Pancreas (tissue), 10 donors: ENCODE measurements at places on chromosomes 16 and 17. TPM values are rescaled to one million over a fixed set of nuclear protein-coding genes. Genes with fewer than 3 reads are reported as not detected.

DNA sequence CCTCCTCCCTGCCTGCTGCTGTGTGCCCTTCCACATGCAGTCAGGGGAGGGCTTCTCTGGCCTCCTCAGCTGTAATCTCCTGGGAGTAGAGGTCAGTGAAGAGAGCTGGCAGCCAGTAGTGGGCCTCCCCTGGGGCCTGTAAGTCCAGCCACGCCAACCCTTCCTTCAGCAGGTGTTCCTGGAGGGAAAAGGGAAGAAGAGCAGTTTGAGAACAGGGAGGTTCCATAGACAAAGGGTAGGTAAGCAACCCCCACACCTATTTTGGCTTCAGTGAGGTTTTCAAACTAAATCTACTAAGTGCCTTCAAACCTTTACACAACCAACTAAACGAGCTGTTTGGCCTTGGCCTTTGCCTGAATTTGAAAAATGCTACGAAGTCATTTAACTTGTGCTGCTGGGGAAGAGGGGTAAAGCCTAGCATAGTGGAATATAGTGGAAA is 14.2 kb downstream of the SNF8 start:
- DNase-seq, result no peak

DNA sequence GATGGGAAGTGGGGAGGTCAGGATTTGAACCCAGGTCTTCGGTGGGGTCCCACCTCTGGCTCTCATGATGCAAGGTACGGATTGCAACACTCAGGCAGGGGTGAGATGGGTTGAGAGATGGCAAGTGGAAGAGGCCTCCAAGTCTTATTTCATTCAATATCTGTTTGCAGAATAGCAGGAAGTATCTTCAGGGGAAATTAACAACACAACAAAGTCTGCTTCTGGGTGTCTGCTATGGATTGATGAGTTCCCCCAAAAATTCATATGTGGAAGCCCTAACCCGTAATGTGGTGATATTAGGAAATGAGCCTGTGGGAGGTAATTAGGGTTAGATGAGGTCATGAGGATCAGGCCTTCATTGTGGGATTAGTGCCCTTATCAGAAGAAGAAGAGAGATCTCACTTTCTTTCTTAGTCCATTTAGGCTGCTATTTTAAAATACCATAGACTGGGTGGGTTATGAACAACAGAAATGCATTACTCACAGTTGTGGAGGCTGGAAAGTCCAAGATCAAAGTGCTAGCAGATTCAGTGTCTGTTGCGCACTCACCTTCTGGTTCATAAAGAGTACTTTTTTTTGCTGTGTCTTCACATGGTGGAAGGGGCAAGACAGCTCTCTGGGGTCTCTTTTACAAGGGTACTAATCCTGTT is 4.4 kb upstream of the CD300H start:
- no peak for DNase-seq

GRCh38 chr17:58344047-58344790 is 7.8 kb downstream of the SUPT4H1 start:
- DNase-seq, result no peak

GRCh38 chr17:79778504-79779083 is 646 bp downstream of the CBX2 start:
- no peak for DNase-seq

GRCh38 chr16:56204816-56205215 is 13.5 kb downstream of the GNAO1 start:
- no peak for DNase-seq

DNA sequence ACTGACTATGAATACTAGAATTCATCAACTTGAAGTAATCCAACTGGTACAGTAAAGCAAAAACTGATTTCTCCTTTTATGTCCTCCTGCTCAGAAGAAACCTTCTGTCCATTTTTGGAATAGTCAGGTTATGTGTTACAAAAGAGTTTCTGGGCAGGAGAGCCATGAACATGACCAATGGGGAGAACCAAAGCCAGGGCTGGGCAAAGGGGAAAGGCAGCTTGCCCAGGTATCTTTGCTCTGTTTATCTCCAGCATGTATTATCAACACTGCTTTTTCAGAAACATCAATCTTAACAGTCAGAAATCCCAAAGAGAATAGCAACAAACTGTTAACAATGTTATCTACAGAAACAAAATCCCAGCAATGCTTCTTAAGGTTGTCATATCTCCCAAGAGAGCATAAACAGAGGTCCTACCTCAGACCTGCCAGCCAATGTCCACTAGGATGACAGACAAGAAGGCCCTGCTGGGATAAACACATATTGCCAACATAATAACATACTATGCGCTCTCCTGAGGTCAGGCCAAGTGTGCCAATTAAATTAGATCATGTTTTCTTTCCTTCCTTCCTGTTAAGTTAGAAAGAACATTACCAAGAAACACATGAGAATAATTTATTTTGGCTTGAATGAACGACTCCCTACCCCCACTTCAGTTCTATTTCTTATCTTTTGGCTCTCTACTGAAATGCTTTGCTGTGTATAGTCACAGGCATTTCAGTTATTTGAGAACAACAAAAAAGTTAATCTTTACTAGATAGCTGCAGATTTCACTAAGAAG is 28.0 kb downstream of the BLMH start:
- peak; percentile 23 for DNase-seq

GRCh38 chr17:80511222-80512180 is 33.1 kb upstream of the RPTOR start:
- DNase-seq, result no peak

GRCh38 chr16:53224951-53225533 is 170.3 kb downstream of the CHD9 start:
- DNase-seq, result no peak

DNA sequence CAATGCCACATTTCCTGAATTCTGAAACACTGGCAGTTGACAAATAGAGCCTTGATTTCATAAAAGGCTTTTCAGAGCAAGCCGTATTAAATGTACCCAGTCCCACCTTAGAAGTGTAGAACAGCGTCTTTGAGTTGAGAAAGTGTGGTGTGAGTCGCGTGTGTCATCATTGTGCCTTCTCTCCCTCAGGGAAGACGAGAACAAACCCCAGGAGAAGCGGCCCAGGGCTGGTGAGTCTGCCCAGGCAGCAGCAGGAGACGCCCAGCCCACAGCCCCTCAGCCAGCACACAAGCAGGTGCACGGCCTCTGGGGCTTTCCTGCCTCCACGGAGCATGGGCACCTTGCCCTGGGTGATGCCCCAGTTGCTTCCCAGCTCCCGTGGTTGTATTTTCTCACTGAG is 34.0 kb downstream of the CIBAR2 start:
- no peak for DNase-seq

DNA sequence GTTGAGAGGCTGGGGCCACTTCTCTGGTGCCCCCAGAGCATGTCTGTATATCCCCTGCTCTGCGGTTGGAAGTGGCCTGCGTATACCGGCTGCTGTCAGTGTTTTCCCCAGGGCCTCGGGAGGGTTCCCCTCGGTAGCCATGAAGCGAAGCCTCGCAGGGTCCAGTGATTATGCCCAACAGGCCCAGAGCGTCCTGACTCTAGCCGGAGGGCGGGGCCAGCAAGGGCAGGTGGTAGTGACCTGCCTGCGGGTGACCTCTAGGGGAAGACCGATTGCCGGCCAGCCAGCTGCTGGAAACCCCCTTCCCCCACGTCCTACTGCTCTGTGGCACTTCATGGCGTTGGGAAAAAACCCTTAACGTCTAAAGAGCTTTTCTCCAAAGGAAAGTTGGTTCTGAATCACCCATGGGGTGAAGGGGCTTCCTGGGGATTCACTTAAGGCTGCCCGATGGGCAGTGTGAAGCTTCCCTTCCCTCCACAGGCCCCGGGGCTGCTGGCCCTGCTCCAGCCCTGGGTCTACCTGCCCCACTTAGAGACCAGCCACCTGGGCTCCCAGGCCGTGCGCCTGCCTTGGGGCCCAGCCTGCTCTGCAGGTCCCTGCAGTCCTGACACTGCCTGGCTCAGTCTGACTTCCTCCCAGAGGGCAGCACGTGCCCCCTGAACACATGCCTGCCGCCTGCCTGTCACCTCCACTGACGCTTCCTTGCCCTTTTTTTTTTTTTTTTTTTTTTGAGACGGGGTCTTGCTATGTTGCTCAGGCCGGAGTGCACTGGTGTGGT is 72.8 kb downstream of the SOCS1 start:
- DNase-seq, result no peak

GRCh38 chr17:979212-979538 is 401 bp downstream of the NXN start:
- DNase-seq, result no peak

GRCh38 chr16:15798671-15799070 is 58.2 kb downstream of the MYH11 start:
- no peak for DNase-seq

- no peak for DNase-seq
These were observed 206.4 kb downstream of the KIF2B start for GRCh38 chr17:54028986-54029580.

DNA sequence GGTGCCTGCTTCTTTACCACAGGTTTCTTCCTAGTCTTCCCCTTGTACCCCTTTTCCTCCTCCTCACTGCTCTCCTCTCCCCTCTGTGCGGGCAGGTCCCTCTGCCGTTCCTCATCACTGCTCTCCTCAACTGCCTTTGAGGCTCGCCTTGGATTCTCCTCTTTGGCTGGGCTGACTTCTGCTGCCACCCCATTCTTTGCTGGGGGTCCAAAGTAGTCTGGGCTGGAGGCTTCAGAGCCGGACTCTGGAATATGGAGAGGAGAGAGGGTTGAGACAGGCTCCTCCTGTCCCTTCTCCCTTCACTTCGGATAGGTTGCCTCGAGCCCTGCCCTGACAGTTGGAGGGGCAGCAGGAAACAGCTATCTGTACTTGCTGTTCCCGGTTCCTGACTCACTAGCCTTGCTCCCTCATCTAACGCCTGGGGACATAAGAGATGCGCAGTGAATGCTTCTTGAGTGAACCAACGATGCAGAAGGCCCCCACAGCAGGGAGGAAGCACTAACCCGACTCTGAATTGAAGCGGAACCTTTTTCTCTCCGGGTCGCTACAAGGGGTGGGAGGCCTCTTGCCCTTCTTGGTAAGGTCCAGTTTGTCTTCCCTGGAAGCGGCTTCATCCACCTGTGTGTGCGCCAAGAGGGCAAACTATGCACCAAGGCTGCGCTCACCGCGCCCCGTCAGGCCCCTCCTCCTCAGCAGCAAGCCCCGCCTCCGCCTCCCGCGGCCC is 655 bp downstream of the HIRIP3 start:
- DNase-seq, result peak; percentile 46

GRCh38 chr16:19525385-19525723 is 1.6 kb downstream of the CCP110 start:
- no peak for DNase-seq

Gene NLRC3
- total RNA-seq, result 0.55 TPM

Gene LGALS9B
- not detected for total RNA-seq

Gene PRSS36
- total RNA-seq, result 1.3 TPM

Gene DOC2A
- 1.9 TPM for total RNA-seq
